HepG2 (cell line): ENCODE measurements at places on chromosomes 13 and 19. TPM values are rescaled to one million over a fixed set of nuclear protein-coding genes. Genes with fewer than 3 reads are reported as not detected.

DNA sequence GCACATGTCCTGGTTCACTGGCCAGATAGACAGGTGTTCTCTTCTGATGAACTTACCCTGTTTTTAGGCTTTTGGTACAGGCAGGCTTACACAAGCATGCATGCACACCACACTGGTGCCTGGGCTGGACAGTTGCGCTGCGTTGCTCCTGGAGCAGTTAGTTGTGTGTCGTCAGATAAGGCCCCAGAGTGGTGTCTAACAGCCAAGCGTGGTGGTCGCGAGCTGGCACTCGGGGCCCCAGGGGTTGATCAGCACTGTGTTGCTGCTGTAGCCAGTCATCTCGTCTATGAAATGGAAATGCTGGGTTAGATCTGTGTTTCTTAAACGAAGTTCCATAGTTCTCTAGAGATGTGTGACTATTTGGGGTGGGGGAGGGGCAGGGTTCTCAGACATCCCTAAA, 24.6 kb upstream of the TEX29 start:
- peaks cover 54% of the 10 kb centered on the region; the same call in 2 of the 3 replicates for H3K36me3 ChIP-seq
- DNase-seq, result no peak
- H3K27ac ChIP-seq, result no peak overlapping the region
- H3K4me3 ChIP-seq, result no peak overlapping the region
- no peaks in the 10 kb centered on the region for H3K4me1 ChIP-seq

ZNF780A gene
- total RNA-seq, result 22.7 and 22.9 TPM in 2 replicates

FZR1 gene
- total RNA-seq, result 18.3 and 29.0 TPM in 2 replicates

DNA sequence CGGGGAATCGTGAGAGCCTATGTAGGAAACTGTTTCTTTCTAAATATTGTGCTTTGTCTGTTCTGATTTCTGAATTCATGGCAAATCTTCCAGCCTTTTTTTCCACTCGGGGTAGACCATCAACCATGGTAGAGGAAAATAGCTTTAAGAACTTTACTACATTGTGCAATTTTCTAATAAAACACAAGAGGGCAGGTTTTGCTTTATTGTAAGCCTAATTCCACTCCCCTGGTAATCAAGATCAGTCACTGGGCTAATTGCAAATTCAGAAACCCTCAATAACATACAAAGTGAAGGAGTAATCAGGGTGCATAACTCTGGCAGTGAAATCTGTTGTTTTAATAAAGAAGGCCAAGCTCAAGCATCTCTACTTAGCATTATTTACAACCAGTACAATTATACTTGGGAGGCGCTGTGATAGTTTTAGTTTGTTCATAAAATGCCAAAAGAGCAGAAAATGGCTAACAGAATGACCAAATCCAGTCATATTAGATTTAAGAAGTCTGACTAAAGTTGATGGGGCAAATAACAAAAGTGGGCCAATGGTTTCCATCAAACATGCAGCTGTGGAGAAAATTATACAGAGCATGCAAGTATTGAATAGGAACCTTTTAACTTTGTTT, 43.8 kb downstream of the DCT start:
- no peak overlapping the region for H3K4me3 ChIP-seq
- peaks cover 15% of the 10 kb centered on the region for H3K4me1 ChIP-seq
- H3K27me3 ChIP-seq, result no peaks in the 10 kb centered on the region
- peak; percentile 27 for DNase-seq
- no peak overlapping the region for H3K27ac ChIP-seq

GRCh38 chr13:39840201-39840600, 184.7 kb downstream of the COG6 start:
- H3K27ac ChIP-seq, result no peak overlapping the region
- H3K36me3 ChIP-seq, result no peaks in the 10 kb centered on the region
- no peak for DNase-seq
- no peak overlapping the region for H3K4me3 ChIP-seq
- 0 out of 3 replicates have a peak, but pooled peaks cover 4% of the 10 kb centered on the region for H3K27me3 ChIP-seq

GRCh38 chr19:49637821-49638738, 1.9 kb downstream of the RRAS start:
- no peaks in the 10 kb centered on the region for H3K27me3 ChIP-seq
- no peak overlapping the region for H3K27ac ChIP-seq
- H3K4me1 ChIP-seq, result peaks cover 25% of the 10 kb centered on the region

FCAR gene
- total RNA-seq, result not detected in 2 replicates
